Fibroblast of skin of scalp (primary cell): ENCODE measurements at places on chromosomes 16 and 17.

- no peak for DNase-seq
These were observed 33.8 kb downstream of the EPN2 start for GRCh38 chr17:19270704-19271611.

- peak; percentile 80 for DNase-seq
These were observed 504 bp downstream of the SRSF1 start for GRCh38 chr17:58006560-58006923.

DNA sequence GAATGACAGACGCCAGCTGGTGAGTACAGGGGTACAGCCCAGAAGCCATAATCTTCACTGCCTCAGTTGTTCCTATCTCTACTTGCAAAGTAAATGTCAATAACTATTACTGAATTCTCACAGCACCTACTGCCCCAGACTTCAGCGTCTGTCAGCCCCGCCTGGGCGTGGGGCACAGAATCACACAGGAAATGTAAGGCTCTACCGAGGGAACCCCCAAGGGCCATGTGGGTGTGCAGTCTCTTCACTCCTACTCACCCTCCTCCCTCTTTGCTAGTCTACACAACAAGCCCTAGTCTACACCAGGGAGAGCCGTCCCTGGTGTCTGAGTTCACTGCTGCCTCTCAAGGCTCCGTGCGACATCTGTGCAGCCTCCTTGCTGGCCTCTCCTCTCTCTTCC is 4.5 kb downstream of the NPTX1 start:
- DNase-seq, result no peak

DNA sequence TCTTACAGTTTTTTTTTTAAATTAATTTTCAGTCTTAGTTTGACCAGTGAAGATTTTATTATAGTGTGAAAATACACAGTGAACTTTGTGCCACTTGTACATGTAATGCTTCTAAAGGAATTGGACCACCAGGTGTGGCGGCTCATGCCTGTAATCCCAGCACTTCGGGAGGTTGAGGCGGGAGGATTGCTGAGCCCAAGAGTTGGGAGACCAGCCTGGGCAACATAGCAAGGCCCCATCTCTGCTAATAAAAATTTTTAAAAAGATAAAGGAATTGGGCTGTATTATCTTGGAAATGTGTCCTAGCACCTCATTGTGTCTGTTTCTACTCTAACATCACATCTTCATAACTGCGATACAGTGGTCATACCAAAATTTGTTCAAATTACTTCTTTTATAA is 3.8 kb downstream of the IST1 start:
- DNase-seq, result no peak

DNA sequence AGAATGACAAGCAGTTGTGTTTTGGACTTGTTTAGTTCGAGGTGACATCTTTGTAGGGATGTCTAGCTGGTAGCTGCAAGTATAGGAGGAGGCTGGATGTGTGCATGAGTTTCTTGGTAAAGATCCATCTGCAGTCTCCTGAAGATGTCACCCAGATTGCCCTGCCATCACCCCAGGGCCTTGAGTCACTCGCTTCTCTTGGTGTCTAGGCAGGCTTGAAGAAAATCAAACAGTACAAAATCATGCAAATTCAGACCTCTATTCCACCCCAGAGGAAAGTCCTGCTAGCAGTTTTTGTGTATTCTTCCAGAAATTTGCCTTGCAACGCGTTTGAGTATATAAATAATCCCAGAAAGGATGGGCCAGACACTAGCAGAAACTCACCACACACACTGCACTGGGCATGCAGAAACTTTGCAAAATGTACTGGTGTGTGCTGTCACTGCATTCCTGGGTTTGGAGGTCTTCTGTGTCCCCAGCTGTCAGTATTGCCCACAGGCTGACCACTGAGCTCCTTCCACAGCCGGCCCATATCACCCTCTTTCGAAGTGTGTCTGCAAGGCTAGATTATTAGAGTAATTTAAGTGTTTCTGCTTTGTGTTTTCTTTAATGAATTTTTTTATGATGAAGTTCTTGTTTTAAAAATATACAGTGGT is 51.5 kb downstream of the TENT4B start:
- DNase-seq, result peak; percentile 30

DNA sequence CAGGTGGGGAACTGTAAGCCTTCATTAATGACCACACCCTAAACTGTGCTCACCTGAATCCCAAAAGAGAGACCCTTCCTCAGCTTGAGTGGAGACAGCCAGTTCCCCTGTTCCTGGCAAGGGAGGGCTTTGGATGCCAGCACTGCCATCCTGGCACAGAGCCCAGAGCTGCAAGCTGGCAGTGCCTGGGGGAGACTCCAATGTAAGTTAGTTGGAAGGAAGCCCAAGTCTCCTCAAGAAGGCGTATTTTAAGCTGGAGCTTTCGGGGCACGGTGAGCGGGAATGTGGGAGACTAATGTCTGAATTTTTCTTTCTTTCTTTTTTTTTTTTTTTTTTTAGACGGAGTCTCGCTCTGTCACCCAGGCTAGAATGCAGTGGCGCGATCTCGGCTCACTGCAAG is 4.7 kb downstream of the CDC42EP4 start:
- no peak for DNase-seq

GRCh38 chr17:66542129-66542966 is 239.9 kb downstream of the PRKCA start:
- DNase-seq, result peak; percentile 51

DNA sequence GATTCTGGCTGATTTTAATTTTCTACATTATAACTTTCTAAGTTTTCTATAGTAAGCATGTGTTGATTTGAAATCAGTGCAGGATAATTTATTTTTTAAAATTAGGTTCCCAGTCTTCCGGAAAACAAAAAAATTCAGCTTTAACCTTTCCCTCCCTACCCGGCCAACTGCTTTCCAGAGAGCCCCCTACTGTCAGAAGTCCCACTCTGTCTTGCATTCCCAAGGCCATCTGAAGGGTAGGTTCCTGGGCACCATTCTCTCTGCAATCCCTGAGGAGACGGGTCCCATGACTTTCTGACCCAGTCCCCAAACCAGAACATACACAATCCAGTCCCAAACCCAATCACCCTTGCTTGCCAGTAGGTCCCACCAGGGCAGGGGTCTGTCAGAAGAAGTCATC is 200.3 kb downstream of the CYLD start:
- no peak for DNase-seq

DNA sequence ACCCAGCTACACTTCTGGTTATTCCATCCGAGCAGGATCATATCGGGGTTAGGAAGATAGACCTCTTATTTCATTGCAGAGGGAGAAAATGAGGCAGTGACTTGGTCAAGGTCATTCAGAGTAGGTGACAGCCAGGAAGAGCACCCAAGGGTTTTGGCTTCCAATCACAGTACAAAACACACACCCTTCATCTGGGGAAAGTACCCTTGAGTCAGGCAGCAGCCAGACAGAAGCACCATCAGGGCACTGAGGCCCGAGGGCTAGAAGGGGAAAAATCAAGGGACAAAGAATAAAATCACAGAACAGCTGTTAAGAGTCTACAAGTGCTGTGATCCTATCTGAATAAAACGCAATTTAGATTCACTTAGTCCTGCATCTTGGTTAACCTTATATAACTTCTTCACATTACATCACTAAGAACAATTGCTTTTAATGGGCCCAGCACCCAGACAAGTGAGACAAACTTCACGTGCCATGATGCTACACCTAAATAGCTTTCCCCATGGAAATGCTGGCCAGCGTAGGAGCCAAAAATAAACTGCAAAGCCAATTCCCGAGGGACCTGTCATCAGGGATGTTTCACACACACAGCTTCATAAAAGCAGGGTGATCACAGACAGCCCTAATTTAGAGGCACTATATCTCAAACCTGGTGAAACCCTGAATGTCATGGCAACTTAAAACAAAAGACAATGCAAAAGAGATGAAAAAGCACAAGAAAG is 4.9 kb downstream of the UBE2O start:
- DNase-seq, result peak; percentile 46

DNA sequence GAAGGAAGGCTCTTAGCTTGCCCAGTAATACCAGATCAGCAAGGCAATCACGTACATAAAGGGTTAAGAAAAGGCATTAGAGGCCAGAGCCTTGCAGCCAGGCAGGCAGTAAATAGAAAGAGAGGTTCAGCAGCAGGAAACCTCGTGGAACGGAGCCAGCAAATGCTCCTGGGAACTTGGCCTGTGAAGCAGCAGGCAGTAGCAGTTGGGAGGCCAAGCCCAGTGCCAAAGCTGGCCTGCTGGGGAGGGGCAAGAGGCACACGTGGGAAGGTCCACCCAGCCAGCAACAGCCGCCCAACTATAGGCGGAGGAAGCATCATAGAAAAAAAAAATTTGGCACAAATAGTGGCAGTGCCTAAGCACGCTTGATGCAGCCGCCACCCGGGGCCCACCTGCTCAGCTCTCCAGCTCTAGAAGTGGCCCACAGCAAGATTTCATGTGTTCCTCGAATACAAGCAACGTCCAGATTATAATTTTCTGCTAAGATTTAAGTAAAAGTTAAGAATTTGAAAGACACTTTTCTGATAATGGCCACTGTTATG is 2339.5 kb downstream of the TP53TG3F start:
- DNase-seq, result no peak

GRCh38 chr17:19747829-19748806 is at the start of gene ALDH3A1:
Gene ALDH3A1, minus strand, starts transcription at chr17:19748298. Its CDS starts 3,169 bp downstream, at chr17:19745129.
- peak; percentile 11 for DNase-seq

- DNase-seq, result peak; percentile 27
These were observed 7.7 kb downstream of the CORO6 start for GRCh38 chr17:29615048-29615385.

DNA sequence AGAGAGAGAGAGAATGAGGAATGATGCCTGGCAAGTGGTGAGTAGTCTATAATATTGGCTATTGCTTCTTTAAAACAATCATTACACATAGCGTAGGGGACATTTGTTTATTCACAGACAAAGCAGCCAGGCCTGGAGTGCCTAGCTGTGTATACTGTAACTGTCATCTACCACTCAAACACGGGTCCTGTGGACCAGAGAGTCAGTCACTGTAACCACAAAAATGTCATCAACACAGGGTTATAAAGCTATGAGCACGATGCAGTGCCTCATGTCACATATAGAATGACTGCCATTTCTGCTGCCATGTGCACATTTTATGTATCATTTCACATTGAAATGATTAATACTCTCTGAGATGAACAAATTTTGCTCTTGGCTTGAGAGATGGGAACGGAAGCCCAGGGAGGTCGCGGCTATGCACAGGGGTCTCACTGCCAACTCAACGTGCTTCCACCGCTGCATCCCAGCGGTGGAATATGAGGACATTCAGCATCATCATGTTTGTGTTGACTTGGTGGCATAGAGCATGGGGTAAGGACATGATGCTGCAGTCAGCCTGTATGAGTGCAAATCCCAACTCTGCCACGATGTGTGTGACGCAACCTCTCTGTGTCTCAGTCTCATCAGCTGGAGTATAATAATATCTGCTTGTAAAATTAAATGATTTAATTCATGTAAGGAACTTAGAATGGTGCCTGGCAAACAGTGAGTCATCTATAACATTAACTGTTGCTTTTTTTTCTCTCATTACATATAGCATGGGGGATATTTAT is 3.3 kb downstream of the MT1H start:
- no peak for DNase-seq

GRCh38 chr17:30520436-30520835 is 43.2 kb downstream of the GOSR1 start:
- peak; percentile 85 for DNase-seq
